ENCODE measurements at places on chromosomes 3 and 15.

DNA sequence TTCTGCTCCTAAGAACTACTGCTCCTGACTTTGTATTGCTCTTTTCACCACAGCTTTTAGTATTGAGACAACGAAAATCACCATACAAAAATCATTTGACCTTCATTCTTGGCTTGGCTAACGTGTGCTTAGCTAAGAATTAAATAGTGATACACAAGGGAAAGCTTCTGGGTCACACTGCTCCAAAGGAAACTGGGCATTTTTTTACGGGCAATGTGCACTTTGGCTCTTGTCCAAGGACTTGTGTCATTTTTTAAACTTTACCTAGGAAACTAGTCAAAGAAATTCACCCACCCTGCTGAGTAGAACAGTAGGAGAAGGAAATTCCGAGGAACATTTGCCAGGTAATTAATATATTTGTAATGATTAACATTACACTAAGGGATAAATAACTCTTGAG is 19.8 kb downstream of the WDR72 start:
- DNase-seq = no peak

DNA sequence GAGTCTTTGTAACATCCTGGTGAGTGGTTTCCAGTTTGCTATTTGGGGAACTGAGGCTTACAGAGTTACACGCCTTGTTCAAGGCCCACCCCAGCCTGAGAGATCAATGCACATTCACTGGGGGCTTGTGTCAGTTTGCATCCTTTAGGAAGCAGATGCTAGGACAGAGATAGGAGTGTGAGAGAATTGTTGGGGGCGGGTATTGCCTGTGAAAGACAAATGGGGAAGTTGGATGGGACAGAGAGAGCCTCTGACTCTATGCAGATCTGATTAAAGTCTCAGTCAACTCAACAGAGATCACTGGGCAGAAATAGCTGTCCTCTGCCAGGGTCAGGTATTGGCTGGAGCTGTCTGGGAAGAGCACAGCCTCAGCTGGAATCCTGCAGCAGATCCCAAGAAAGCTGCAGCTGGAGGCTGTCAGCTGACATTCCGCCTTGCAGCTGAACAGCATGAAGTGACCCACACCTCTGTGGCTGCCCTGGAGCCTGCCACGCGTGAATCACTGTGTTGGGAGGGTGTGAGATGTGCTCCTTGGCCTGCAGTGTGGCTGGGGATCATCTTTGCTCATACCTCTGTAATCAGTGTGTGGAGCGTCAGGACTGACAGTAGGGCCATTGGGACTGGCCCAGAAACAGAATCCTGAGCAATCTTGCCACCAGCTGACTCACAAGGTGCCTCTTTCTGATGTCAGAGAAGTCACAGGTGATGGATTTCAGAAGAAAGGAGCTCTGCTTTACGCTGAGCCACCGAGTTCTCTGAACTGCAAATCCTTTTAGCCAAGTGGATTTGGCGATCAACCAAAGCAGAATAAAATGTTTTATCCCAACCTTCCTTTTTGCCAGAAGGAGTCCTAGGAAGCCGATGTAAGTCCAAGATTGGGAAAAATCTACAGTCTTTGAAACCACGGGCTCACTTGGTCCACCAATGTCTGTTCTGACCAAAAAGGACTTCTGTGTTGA is 284.1 kb upstream of the LRRFIP2 start:
- no peak for DNase-seq

GRCh38 chr3:172317481-172317880 is 130.8 kb downstream of the GHSR start:
- DNase-seq = no peak

DNA sequence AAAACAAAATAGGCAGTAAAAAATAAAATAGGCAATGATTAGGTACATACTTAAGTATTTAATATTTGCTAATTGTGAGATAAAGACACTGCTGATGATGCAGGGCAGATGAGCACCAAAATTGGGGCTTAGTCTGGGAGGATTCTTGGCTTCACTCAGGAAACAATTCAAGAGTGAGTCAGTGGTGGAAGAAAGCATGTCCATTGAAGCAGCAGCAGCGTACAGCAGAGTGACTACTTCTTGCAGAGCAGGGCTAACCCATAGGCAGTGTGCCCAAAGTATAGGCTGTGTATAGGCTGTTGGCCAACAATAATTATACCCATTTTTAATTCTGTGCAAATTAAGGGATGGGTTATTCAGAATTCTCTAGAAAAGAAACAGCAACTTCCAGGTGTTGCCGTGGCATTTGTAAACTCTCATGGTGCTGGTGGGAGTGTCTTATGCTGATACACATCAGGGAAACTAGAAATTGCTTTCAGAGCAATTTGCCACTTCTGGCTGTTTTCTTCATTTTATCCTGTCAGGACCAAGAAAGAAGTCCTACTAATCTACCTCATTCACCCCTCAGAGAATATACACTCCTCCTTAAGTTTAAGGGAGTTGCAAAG is 317.3 kb upstream of the NAALADL2 start:
- DNase-seq = no peak

DNA sequence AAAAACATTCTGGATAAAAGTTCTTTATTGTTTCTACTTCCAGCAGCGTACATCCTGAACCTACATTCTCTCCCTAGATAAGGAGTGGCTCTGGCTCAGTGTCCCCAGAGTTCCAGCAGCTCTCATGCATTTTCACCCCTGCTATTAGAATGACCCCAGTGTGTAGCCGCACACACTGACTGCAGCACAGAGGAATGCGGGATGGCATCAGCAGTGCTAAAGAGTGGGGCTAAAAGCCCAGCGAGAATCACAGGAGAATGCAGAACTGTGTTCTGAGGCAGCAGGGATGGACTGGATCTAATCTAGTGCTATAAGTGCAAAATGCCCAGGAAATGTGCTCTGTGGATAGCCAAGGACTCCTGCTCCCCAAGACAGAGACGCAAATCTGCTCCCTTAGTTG is 66.4 kb upstream of the TJP1 start:
- DNase-seq = no peak

GRCh38 chr3:151635905-151636304 is 97.8 kb upstream of the AADACL2 start:
- DNase-seq = no peak

GRCh38 chr3:87797872-87798566 is 260.8 kb downstream of the CGGBP1 start:
- DNase-seq = no peak

- DNase-seq = no peak
Observed at GRCh38 chr3:182508919-182509711, 284.2 kb upstream of the ATP11B start.

DNA sequence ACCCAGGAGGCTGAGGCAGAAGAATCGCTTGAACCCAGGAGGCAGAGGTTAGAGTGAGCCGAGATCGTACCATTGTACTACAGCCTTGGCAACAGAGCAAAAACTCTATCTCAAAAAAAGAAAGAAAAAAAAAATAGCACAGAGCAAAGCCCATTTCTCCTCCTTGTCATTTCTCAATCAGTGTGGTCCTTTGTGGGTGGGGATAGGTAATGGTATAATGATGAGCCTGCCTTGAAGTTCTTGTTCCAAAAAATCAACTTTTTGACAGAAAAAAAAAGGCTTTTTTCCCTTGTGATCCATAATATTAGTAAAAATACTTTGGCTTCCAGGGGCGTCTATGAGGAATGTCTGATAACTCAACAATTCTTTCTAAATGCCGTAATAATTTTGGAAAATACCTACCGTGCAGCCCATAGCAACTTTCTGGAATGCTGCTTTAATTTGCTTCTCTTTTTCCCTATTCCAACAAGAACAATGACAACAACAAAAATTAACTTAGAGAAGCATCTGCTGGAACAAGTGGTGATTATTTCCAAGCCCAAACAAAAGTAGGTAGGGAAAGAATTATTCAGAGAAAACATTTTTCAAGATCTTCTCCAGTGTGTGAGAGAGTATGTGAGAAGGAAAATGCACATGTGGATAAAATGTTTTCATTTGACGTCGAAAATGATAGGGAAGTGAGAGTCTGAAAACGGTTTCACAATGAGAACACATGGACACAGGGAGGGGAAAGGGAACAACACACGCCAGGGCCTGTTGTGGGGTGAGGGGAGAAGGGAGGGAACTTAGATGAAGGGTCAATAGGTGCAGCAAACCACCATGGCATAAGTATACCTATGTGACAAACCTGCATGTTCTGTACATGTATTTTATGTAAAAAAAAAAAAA is 337.8 kb downstream of the RBMS3 start:
- DNase-seq = no peak

- DNase-seq = no peak
Observed at GRCh38 chr3:191627064-191627463, 166.1 kb downstream of the PYDC2 start.

Data from activated CD8-positive, alpha-beta memory T cell treated with anti-CD3 and anti-CD28 coated beads, Interleukin-2, amount 50 U/mL, for 4 hours (primary cell).